CD4-positive, alpha-beta T cell (primary cell): ENCODE measurements at places on chromosomes 1 and 21. TPM values are rescaled to one million over a fixed set of nuclear protein-coding genes. Genes with fewer than 3 reads are reported as not detected.

- H3K4me3 ChIP-seq = peak within 1 kb of the TSS; percentile 60
- H3K27me3 ChIP-seq = no peaks in the 10 kb centered on the region
- no peaks in the 10 kb centered on the region for H3K36me3 ChIP-seq
- peaks cover 51% of the 10 kb centered on the region for H3K4me1 ChIP-seq
- no peak for DNase-seq
Measured at GRCh38 chr1:172658871-172659453, at the start of gene FASLG. FASLG (plus strand) TSS chr1:172659103; CDS start chr1:172659202, 99 bp downstream.

DNA sequence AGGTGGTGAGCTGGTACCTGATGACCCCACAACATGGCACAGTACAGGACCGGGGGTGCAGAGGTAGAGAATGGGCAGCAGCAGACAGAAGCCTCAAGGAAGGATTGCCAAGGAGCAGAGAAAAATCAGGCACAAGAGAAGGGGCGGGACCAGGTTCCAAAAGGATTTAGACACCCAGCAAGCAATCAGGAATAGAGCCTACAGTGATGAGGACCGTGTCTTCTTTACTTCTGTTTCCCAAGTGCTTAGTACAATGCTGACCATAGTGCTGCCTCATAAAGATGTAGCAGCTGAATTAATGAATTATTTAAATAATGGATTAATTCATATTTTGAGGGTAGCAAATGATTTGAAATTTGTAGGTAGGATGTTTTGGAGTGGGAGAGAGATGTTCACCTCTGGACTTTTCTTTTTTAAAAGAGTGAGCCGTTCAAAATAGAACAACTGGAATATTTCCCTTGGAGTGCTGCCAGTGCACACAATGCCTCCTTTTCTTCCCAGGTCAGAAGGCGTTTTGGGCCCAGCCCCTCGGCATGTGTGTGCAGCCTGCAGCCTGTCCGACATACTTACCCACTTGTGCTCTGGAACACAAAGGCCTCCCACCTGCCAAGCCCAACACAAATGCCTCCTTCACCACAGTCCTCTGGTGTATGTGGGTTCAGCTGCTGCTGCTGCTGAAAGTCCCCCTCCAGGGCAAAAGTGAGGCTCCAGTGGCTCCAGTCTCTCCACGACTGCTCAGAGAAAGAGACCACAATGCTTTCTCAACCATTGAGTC, 19.6 kb downstream of the KANK4 start:
- H3K27me3 ChIP-seq = no peaks in the 10 kb centered on the region
- no peaks in the 10 kb centered on the region for H3K36me3 ChIP-seq
- H3K4me3 ChIP-seq = no peak overlapping the region
- no peak for DNase-seq

The RGL1 gene
- total RNA-seq = 1.2 TPM

DNA sequence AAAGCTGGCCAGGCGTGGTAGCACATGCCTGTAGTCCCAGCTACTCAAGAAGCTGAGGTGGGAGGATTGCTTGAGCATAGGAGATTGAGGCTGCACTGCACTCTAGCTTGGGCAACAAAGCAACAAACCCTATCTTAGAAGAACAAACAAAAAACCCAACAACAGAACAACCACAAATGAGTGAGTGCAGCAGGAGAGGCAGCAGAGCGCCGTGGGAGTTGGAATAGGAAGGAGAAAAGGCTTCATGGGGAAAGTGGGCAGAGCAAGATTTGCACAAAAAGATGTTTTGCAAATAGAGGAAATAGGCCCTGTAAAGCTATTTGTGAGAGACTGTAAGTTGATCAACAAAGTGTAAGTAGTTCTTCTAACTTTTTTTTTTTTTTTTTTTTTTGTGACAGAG, 19.6 kb downstream of the SMAP2 start:
- no peak overlapping the region for H3K4me3 ChIP-seq
- H3K27ac ChIP-seq = peak overlapping the region; percentile 25
- peaks cover 13% of the 10 kb centered on the region for H3K36me3 ChIP-seq
- no peak for DNase-seq
- no peaks in the 10 kb centered on the region for H3K27me3 ChIP-seq

DNA sequence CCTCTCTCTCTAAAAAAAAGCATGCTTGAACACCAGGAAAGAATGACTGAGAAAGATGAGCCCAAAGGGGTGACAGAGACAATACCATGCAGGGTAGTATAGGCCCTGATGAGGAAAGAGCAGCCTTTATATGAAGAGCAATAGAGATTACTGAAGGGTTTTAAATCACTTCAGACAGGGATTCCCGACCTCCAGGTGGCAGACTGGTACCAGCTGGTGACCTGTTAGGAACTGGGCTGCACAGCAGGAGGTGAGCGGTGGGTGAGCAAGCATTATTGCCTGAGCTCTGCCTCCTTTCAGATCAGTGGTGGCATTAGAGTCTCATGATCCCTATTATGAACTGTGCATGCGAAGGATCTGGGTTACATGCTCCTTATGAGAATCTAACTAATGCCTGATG, 30.8 kb upstream of the GTF2B start:
- H3K4me1 ChIP-seq = no peaks in the 10 kb centered on the region
- no peak overlapping the region for H3K27ac ChIP-seq
- DNase-seq = no peak
- H3K27me3 ChIP-seq = no peaks in the 10 kb centered on the region
- H3K4me3 ChIP-seq = no peak overlapping the region

The ZNF670 gene
- total RNA-seq = 0.28 TPM

The SLC5A9 gene
- total RNA-seq = not detected

- no peaks in the 10 kb centered on the region for H3K27me3 ChIP-seq
- no peak overlapping the region for H3K27ac ChIP-seq
Measured at GRCh38 chr21:41651406-41651805, 115.4 kb downstream of the RIPK4 start.

The KPRP gene
- not detected for total RNA-seq

GRCh38 chr1:154502744-154503115, 518 bp upstream of the SHE start:
- H3K4me3 ChIP-seq = no peak overlapping the region
- H3K27ac ChIP-seq = no peak overlapping the region
- no peaks in the 10 kb centered on the region for H3K36me3 ChIP-seq
- peak; percentile 14 for DNase-seq
- peaks cover 33% of the 10 kb centered on the region for H3K27me3 ChIP-seq

DNA sequence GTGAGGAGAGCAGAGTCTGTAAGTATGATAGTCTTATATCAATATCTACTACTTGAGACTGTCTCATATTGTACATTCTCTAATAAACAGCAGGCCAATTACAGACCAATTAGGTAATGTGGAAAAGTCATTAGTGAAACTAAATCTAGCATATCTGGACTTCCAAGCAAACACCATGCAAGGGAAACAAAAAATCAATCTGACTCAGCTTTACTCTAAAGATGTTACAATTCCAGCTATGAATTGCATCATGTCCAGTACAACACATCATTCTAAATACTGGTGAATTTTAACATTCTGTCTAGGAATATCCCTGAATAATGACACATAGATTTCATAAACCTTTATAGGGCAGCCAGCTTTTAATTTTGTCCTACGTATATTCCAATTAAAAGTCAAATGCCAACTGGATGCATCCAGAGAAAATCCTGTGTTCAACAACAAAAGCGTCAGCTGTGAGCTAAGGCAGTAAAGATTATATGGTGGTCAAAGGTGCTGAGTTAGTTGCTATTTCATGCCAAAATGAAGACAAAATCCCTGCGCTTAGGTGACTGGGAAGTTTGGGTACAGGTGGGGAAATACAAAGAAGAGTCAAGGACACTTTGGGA, 159.3 kb downstream of the TTLL7 start:
- no peaks in the 10 kb centered on the region for H3K27me3 ChIP-seq
- DNase-seq = no peak
- no peak overlapping the region for H3K4me3 ChIP-seq

- H3K27me3 ChIP-seq = no peaks in the 10 kb centered on the region
- peaks cover 7% of the 10 kb centered on the region for H3K4me1 ChIP-seq
- DNase-seq = peak; percentile 68
- no peak overlapping the region for H3K27ac ChIP-seq
Measured at GRCh38 chr1:35726450-35727433, 8.1 kb upstream of the C1orf216 start.

DNA sequence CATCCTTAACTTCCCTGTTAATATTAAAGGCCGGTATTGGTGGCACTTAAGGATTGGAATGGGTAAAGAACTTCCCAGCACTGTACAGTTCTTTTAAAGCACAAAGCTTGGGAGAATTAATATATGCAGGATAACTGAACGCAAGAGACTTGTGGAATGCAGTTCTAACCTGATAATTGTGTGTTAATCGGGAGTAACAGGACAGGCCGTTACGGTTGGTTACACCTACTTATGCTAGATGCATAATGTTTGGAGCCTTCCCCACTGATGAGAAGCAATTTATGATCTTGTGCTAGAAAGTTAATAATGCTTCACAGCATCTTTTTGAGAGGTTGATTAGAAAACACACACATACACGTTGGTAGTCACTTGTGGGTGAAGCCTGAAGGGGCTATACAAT, 7.0 kb downstream of the CHTOP start:
- H3K4me1 ChIP-seq = peaks cover 34% of the 10 kb centered on the region
- H3K27me3 ChIP-seq = no peaks in the 10 kb centered on the region
- peaks cover 98% of the 10 kb centered on the region for H3K36me3 ChIP-seq
- no peak for DNase-seq
- H3K27ac ChIP-seq = no peak overlapping the region
- no peak overlapping the region for H3K4me3 ChIP-seq

DNA sequence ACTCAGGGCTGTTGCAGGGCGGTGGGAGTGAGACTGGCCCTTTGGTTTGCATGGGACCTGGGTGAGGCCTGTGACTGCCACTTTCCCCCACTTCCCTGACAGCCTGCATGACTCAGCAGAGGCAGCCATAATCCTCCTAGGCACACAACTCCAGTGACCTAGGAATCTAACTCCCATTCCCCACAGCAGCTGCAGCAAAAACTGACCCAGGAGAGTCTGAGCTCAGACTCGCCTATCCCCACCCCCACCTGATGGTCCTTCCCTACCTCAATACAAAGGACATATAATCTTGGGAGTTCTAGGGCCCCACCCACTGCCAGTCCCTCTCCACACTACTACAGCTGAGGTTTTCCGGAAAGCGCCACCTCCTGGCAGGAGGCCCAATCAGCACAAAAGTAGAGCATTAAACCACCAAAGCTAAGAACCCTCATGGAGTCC, 26.7 kb downstream of the NDC1 start:
- no peaks in the 10 kb centered on the region for H3K27me3 ChIP-seq
- no peak overlapping the region for H3K27ac ChIP-seq
- peak; percentile 15 for DNase-seq
- H3K4me3 ChIP-seq = no peak overlapping the region
- H3K36me3 ChIP-seq = peaks cover 29% of the 10 kb centered on the region

GRCh38 chr1:185585770-185586169, 148.4 kb upstream of the HMCN1 start:
- H3K4me3 ChIP-seq = no peak overlapping the region
- DNase-seq = no peak
- H3K36me3 ChIP-seq = no peaks in the 10 kb centered on the region
- H3K27me3 ChIP-seq = no peaks in the 10 kb centered on the region
- no peak overlapping the region for H3K27ac ChIP-seq
- no peaks in the 10 kb centered on the region for H3K4me1 ChIP-seq

The GJB5 gene
- not detected for total RNA-seq

The PRDM16 gene
- not detected for total RNA-seq

GRCh38 chr1:15663925-15664324, 20.2 kb upstream of the PLEKHM2 start:
- no peaks in the 10 kb centered on the region for H3K27me3 ChIP-seq
- no peak overlapping the region for H3K4me3 ChIP-seq
- H3K27ac ChIP-seq = no peak overlapping the region
- peaks cover 37% of the 10 kb centered on the region for H3K36me3 ChIP-seq

The CREB3L4 gene
- 2.9 TPM for total RNA-seq

The HSF2BP gene
- total RNA-seq = 0.93 TPM

GRCh38 chr1:193729429-193729828, 543.0 kb upstream of the B3GALT2 start:
- no peak overlapping the region for H3K27ac ChIP-seq
- no peaks in the 10 kb centered on the region for H3K36me3 ChIP-seq
- DNase-seq = no peak
- H3K4me1 ChIP-seq = no peaks in the 10 kb centered on the region
- no peaks in the 10 kb centered on the region for H3K27me3 ChIP-seq
- H3K4me3 ChIP-seq = no peak overlapping the region
